ENCODE measurements at places on chromosomes 6 and 20. TPM values are rescaled to one million over a fixed set of nuclear protein-coding genes. Genes with fewer than 3 reads are reported as not detected.

GRCh38 chr20:37919389-37920040, 16.6 kb downstream of the VSTM2L start:
- DNase-seq, result no peak

GRCh38 chr6:105886814-105887544, 199.2 kb upstream of the PRDM1 start:
- DNase-seq, result no peak

DNA sequence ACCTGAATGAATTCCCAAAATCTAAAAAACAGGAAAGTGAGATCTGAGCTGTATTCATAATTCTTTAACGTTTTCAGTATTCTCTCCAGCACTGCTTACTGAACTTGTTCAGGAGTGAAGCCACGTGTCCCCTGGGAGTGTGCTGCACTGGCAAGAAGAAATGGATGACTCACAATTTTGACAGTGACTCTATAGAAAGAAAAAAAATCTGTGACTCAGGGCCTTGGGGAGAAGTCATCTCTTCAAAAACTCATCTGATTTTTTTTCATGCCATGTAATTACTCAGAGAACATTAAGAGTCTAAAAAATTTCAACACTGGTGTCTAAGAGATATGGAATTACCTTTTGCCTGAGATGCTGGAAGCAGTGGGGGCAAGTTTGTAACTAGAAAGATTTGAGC, 39.7 kb downstream of the ANKEF1 start:
- peak; percentile 32 for DNase-seq

GRCh38 chr6:26420688-26421171, 18.7 kb downstream of the BTN3A1 start:
- DNase-seq, result no peak

- DNase-seq, result no peak
Observed at GRCh38 chr20:19429538-19429937, 217.1 kb downstream of the SLC24A3 start.

GRCh38 chr6:73030791-73031782, 194.2 kb downstream of the KHDC1L start:
- no peak for DNase-seq

DNA sequence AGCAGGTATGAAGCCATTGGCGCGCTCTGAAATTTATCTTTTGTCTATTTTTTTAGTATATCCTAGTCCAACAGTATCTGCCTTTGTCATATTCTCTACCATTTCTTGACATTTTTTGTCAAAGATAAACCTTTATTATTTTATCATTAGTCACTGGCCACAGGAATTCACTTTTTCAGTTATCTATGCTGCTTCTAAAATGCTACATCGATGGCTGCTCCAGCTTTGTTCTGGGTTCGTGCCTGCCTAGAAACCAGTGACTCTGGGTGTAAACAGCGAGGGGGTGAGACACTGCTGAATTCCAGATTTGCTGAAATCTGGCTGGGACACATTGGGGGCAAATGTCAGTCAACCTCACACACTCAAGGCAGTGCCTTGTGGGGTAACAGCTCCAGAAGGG, 193.4 kb downstream of the CDC5L start:
- DNase-seq, result no peak

DNA sequence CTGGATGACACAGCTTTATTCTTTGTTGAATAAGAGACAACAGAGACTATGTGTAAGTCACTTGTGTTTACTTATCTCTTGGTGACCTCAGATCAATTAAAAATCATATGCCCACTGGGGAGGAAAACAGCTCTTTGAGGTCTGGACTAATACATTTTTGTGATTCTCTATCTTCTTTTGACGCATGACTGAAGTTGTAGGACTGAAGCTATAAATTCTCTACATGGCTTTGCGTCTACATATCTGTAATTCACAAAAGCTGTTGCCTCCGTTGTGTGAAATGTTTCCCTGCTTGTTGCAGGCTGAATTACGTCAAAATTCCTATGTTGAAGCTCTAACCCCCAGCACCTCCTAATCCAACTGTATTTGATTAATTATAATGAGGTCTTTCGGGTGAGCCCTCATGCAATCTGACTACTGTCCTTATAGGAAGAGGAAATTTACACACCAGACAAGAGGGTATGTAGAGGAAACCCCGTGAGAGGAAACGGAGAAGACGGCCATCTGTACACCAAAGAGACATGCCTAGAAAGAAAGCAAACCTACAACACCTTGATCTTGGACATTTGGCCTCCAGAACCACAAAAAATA, 481.6 kb downstream of the PRKN start:
- no peak for DNase-seq

DNA sequence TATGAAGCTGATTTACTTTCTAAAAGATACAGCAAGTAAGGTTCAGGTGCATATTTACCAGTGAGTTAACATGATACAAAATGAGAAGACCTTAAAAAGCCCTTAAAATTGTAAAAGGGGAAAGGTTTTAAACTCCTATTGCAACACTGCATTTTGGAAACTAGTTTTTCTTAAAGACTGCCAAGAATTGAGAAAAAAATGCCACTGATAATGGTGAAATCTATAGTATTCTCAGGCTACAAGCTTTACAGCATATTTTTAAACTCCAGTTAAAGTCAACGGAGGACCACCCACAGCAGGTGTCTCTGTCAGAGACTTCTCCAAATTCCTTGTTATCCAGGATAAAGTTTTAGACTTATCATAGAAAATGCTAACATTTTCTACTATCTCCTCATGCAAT, 53.6 kb downstream of the ELOVL5 start:
- DNase-seq, result no peak

DNA sequence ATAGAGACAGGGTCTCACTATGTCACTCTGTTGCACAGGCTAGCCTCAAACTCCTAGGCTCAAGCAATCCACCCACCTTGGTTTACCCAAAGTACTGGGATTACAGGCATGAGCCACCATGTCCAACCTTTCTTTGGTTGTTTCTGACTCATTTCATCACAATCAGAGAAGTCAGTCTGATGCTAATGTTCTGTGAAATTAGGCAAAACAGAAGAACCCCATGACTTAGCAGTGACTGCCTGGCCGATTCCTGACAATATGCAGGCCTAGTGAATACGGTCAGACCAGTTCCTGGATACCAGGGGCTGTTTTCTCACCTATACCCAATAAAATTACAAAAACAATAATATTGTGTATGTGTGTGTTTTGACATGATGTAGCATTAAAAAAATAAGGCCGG, 58.8 kb upstream of the BTN3A2 start:
- DNase-seq, result no peak

DNA sequence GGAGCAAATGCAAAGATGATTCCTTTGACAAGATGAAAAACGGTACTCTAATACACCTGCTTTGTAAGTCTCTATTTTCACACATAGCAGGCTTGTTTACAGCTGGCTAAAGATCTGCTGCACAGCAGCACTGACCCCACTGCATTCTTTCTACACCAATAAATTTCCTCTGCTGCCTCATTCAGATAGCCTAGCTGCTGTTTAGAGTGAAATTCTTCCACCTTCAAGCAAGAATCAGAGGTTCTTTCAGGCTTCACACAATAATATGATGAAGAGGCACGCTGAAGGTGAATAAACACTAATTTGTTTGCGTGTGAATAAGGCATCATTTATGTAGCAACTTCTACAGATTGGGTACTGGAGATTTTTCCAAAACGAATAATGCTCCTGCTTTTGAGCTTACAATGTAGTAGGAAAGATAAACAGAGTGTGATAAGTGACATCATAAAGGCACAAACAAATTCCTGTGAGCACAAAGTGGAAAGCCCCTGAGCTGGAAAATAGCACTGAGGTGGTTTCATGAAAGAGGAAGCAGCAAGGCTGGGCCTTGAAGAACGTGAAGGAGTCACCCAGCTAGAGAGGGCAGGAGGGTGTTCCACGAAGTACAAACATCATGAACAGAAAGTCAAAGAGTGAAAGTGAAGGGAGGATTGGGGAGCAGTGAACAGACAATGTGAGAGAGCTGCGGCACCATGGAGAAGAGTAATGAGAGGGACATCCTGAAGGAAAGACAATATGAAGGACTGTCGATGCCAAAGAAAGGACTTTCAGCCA, 543.4 kb downstream of the CD83 start:
- peak; percentile 54 for DNase-seq

DNA sequence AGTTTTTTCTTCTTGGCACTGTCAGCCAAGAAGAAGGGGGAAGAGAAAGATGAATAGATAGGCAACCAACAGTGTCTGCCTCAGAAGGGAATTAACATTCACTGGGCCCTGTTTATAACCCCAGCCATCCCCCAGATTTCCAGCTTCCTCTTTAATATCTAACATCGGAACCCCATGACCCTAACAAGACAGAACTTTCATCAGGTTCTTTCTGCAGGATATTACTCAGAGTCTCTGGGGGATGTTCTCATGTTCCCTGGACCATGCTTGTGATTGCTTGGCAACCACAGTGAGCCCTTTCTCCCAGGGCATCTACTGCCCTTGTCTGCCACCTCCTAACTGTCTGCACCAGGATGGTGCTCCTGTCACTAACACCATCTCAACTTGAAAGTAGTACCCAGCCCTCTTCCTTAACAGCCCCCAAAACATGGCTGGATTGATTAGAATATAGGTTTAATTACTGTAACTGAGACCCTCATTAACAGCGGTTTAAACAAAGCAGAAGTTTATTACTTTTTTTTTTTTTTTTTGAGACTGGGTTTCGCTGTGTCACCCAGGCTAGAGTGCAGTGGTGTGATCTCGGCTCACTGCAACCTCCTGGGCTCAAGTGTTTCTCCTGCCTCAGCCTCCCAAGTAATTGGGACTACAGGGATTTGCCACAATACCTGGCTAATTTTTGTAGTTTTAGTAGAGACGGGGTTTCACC, 12.0 kb upstream of the PTPN1 start:
- DNase-seq, result no peak

DNA sequence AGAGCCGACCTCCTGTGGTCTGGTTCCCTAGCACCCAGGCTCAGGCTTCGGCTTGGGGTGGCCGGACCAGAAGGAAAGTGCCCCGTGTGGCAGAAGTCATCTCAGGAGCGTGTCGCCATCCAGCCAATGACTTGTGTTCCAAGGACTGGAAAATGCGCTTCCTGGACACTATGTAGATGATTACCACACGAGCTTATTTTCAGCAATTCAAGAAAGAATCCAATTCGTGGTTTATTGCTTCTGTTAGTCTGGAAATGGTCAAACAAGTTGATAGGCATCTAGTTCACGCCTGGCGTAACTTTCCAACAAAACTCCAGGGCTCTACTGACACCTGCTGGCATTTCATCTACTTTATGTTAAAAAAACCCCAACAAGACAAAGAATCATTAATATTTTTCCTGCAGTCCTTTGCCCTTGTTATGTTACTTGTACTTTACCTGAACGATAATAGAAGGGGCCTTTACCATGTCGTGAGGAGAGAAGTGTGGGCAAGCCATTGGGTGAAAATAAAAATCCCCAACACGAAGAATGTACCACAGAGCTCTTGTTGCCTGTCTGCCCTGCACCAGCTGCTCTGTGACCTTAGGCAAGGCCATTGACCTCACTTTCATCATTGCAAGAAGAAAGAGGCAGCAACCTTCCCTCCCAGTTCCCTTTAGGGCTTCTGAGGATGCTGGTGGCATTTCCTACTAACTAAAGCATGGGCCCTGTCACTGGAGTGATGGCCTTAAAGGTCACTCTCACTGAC, 154.7 kb upstream of the LAMP5 start:
- peak; percentile 32 for DNase-seq

GRCh38 chr6:64889144-64889543, 817.9 kb downstream of the EYS start:
- no peak for DNase-seq

DNA sequence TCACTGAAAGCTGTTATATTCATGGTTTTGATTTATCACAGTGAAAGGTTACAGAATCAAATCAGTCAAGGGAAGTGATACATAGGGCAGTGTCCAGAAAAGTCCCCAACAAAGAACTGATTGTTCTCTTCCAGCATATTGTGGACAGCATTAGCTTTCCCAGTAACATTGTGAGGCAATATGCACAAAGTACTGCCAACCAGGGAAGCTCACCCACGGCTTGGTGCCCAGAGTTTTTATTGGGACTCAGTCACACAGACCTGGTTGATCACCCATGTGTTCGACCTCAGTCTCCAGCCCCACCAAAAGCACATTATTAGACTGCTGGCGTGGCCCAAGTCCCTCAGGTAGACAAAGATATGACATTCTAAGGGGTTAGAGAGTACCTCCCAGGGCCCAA, 76.0 kb downstream of the LCA5 start:
- peak; percentile 39 for DNase-seq

GRCh38 chr6:158270389-158271127, 41.7 kb upstream of the TULP4 start:
- no peak for DNase-seq

- no peak for DNase-seq
Observed at GRCh38 chr6:160239929-160240690, 18.5 kb downstream of the SLC22A2 start.

DNA sequence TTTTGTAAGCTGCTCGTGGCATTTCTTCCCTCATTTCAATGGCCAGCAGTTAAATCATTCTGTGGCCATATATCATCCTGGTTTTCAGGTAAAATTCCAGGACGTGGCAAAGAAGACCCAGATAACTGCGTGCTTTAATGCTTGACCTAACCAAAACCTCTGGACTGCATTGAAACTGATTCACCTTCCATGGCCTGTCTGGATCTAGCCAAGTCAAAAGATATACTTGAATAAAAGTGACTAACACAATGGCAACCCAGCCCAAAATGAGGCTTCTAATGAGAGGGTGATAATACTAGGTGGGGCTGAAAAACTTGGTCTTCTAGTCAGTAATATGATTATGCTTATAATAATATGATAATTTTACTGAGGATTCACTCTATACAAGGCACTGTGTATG, 16.5 kb upstream of the PCSK2 start:
- no peak for DNase-seq

GRCh38 chr6:82818727-82819126, 246.9 kb downstream of the UBE3D start:
- DNase-seq, result no peak

GRCh38 chr20:41424011-41424410, 57.4 kb upstream of the EMILIN3 start:
- no peak for DNase-seq

- no peak for DNase-seq
Observed at GRCh38 chr20:1827974-1828785, 67.0 kb upstream of the SIRPA start.

DNA sequence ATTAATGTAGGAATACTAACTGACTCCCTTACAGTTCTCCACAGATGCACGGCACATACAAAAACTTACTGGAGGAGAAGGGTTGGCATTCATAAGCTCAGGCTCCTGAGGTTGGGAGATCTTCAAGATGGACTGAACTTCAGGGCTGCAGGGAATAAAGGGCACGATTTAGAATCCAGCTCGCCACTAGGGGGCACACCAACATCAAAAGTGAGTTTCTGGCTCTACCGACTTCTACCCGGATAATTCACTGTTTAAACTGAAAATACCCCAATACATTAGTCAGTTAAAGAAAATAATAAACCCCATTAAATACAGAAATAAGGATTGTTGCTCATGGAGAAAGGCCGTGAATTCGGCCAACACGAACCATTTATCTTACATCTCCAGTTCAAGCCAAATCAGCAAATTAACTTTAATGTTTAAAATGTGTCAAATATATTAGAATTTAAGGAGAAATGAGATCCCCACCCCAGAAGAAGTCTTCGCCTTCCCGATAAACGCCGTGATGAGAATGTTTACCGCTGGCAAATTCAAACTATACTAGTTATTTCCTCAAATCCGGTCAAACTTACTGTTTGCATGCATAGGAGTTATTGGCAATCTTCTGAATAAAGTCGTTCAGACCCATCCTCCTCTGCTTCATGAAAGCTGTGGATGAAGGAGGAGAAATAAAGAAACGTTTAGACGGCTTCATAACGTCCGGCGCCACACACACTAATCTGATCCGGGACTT, 121.7 kb upstream of the SLC2A12 start:
- DNase-seq, result no peak

DYNLT2 gene
- total RNA-seq, result 2.5 TPM

SRSF12 gene
- total RNA-seq, result 6.2 TPM

FAM229B gene
- 3.3 TPM for total RNA-seq

TRIM40 gene
- total RNA-seq, result not detected

LY6G5C gene
- 1.1 TPM for total RNA-seq

CFB gene
- 2.2 TPM for total RNA-seq

All from epithelial cell of proximal tubule (primary cell).